Renal cortical epithelial cell (primary cell): ENCODE measurements at places on chromosomes 11 and 22.

DNA sequence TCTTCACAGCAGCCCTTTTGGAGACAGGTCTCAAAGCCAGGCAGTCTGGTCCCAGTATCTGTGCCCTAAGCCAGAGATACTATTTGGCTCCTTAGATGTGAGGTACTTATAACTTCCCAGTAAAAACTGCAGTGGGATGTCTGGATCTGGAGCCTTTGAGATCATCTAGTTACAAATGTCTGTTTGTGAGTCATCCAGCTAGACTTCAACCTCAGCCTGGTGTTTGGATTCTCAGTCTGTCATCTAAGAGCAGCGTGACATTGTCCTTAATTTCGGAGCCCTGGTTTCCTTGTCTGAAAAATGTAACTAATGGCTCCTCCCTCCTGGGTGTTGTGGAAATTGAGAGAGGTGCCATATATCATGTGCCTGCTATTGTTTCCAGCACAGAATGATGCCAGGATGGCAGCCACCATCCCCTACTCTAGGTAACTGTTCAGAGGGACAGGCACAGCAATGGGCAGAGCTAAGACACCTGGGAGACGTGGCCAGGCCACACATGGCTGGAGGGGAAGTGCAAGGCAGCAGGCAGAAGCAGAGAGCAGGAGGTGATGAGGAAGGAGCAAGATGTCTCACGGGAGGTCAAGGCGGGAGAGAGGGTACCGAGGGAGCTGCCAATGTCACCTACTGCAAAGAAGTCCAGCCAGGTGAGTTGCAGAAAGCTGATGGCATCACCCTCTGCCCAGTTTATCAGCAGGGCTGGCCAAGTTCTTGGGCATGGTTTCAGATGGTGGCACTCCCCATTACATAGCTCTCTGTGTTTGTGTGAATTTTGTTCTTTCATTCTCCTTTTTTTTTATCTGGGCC, 20.6 kb upstream of the ST3GAL4 start:
- no peak for DNase-seq

DNA sequence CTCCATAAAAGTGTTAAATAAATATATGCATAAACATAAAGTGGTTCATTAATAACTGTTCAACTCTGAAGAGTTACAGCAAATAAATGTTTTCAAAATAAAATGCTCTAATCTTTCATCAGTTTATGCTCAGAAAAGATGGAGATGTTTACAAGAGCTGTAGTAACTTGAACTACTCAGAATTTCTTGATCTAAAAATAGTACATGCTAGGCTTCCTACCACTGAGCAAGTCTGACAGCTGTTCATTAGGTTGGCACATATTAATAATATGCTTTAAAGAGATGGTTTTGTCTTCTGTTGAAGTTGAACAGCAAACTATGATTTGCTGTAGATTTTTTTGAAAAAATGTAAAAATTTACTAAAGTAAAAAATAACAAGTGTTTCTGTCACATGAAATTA, 10.8 kb upstream of the SLN start:
- no peak for DNase-seq

GRCh38 chr11:69242266-69242920, 51.6 kb upstream of the MYEOV start:
- DNase-seq, result no peak

- DNase-seq, result no peak
Measured at GRCh38 chr22:49929211-49929979, 11.0 kb downstream of the CRELD2 start.

DNA sequence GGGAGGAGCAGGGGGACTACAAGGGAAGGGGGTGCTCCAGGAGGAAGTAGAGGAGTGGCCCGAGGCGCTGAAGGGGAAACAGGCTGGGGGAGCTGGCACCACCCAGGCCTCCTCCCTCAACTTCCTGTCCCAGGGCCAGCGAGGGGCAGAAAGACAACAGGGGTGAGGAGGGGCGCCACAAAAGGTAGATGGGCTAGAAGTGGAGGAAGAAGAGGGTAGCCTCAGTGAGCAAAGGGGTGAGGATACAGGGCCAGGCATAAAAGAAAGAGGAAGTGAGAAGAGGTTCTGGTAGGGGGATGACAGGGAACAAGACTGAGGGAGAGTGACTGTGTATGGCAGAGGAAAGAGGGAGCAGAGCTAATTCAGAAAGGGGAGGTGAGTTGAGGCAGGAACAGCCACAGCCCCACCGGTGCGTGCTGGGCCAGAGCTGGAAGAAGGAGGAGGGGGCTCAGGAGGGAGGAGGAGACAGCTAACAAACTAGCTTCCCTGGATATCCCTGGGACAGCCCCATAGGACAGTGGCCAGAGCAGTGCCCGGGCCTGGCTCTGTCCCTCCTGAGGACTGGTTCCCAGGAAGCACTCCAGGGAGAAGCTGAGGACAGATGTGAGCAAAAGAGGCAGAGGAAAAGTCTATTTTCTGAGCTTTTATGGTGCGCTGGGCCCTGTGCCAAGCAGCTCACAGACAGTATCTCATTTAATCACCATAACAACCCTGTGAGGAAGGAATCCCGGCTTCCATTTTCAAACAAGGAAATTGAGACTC, 8.5 kb downstream of the DCHS1 start:
- DNase-seq, result no peak

DNA sequence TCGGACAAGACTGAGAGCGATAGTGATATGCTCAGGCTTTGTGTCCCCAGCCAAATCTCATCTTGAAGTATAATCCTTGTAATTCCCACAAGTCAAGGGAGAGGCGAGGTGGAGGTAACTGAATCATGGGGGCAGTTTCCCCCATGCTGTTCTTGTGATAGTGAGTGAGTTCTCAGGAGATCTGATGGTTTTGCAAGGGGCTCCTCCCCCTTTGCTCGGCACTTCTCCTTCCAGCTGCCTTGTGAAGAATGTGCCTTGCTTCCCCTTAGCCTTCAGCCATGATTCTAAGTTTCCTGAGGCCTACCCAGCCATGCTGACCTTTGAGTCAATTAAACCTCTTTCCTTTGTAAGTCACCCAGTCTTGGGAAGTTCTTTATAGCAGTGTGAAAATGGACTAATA, 7.5 kb upstream of the FOLR2 start:
- DNase-seq, result no peak

DNA sequence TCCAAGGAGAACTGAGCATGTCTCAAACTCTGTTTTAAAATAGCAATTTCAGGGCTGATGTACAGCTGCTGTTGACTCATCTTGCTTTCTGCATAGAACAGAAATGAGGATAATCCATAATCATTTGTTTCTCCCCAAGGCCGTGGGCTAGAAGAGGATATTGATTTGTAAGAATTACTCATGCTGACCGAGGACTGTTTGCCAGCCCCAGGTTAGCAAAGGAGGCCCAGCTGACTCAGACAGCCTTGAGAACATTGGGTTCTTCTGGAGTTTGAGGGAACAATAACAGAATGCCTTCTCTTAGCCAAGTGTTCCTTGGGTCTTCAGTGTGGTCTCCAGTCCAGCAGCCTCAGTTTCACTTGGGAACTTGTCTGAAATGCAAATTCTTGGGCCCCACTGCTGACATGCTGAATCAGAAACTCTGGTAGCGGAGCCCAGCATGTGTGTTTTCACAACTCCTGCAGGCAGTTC, 92.0 kb downstream of the ZC3H12C start:
- peak; percentile 93 for DNase-seq

- no peak for DNase-seq
Measured at GRCh38 chr22:42913874-42914510, 56.9 kb upstream of the ARFGAP3 start.

- peak; percentile 23 for DNase-seq
Measured at GRCh38 chr11:22337596-22338485, at the start of gene SLC17A6. Gene SLC17A6 (plus strand): TSS chr11:22338381. CDS start chr11:22338534, 153 bp downstream.

DNA sequence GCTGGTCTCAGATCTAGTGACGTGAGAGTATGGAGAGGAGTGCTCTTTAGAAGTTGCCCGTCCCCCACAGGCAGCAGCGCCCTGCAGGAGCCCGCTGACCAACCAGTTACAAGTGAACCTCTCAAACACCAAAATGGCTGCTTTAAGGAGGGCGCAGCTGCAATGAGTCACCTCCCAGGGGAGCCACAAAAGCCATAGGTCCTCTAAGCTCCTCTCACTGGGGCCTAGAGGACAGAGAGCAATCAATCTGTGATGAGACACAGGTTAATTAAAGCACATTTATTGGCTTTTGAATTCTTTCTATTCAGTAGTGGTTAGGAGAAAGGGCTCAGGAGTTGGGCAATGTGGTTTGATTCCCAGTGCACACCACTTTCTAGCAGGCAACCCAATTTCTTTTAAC, 15.5 kb upstream of the RAPSN start:
- no peak for DNase-seq

- peak; percentile 54 for DNase-seq
Measured at GRCh38 chr22:50148991-50149721, 21.4 kb upstream of the PANX2 start.

GRCh38 chr22:23231471-23232093, 51.3 kb downstream of the BCR start:
- DNase-seq, result no peak

- DNase-seq, result peak; percentile 84
Measured at GRCh38 chr11:31646216-31646615, 136.6 kb downstream of the ELP4 start.

- peak; percentile 69 for DNase-seq
Measured at GRCh38 chr11:28674433-28675103, 566.4 kb downstream of the METTL15 start.

GRCh38 chr11:31959716-31960115, 131.2 kb upstream of the RCN1 start:
- DNase-seq, result peak; percentile 88

DNA sequence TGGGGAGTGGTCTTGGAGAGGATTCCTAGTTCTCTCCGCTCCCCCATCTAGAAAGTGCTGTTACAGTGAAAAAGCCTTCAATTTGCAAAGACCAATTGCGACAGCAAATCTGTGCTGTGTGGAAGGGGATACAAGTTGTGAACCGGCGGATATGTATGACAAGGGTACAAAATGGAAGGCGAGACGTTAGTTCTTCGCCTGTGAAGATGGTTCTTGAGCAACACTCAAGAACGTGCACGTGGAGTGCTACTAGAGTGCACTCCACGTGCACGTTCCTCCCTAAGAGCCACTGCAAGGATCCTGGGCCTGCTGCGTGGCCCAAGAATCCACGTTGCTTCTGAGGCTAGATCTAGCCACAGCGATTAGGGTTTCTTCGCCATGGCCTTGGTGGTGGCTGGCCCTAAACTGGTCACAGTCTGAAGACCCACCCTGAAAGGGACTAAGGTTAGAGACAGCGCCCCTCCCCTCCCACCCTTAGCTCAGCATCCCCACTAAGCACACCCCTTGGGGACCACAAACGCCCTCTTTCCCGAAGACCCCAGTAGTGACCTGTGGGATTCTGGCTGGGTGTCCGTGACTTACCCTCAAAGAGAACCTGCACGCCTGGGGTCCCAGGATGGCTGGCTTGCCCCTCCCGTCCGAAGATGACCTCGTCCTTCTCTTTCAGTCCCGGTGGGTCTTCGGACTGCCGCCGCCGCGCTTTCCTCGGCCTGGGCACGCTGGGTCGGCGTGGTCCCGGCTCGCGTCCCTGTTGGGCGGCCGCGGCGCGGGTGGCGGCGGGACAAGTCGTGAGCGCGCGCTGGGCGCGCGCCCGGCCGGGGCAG, 519 bp upstream of the PDE3B start:
- DNase-seq, result no peak

GRCh38 chr11:8694137-8694536, 11.5 kb downstream of the RPL27A start:
- no peak for DNase-seq

GRCh38 chr11:127552446-127552845, 551.9 kb upstream of the KIRREL3 start:
- DNase-seq, result no peak

DNA sequence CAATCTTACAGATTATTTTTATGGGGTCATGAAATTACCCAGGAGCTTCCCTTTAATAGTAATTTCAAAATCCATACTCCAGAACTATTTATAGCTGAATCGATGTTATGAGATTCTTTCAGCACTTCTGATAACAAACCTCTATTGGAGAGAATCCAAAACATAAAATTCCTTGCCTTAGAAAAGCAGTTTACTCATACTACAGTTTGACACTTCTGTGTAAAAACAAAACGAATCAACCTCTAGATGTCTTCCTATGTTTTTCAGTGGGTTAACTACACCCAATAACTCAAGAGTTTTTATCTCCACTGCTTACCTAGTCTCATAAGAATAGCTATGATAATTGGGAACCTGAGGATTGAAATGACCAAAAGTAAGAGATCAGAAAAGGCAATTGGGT, 35.6 kb downstream of the KIF18A start:
- DNase-seq, result peak; percentile 3

DNA sequence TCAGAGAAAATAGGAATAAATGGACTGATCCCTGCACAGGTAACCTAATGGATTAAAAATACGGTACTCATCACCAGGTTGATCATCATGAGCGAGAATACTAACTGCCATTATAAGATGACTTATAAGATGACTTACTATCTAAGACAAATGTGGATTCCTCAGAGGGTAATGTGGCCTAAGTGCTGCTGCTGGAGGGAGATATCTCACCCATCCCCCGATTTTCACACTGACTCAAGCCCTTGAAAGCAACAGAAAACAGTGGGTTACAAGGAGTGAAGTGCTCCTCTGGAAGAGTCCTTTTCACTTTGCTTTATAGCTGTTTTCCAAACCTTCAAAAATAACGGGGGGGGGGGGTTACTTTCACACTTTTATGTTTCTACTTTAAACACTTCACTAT, 920 bp downstream of the TMEM218 start:
- no peak for DNase-seq

DNA sequence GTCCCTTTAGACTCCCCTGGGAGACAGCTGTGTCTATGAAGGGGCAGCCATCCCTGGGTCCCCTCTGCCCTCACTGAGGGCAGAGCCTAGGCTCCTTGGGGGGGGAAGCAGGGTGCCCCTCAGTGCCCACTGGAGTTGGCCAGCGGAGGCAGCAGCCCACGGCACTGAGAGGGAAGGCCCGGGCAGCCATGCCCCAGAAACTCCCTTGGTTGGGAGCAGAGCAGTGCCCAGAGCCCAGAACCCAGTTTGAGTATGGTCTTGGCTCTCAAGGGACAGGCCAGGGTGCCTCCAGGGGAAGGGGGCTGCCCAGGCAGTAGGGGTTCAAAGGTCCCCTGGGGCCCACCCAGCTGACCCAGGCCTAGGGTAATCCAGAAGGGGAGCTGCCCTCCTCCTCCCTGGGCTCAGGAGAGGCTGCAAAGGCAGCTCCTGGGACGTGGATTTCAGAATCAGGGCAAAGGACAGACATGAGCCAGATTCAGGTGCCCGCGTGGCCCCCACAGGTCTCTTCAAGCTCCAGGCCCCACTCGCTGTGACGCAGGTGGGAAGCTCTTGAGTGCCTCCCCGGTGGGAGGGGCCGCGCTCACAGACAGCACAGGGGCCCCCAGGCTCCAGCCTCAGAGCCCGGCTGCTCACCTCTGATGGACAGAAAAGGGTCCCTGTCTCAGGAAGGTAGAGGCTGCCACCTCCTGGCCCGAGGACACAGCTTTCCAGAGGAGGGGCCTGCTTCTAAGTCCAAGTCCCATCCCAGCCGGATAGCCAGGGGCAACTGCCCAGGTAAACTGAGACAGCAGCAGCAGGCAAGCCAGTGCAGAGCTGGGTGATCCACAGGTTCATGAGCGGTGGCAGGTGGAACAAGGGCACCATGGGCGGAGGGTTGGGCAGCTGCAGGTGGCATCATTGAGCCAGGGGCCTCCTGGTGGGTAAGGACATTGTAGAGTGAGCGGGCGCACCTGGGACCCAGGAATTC, 2.6 kb downstream of the C11orf21 start:
- peak; percentile 16 for DNase-seq
